ENCODE measurements at places on chromosomes 2 and 18. TPM values are rescaled to one million over a fixed set of nuclear protein-coding genes. Genes with fewer than 3 reads are reported as not detected.

- no peak for DNase-seq
These were observed 1287.8 kb upstream of the TMEFF2 start for GRCh38 chr2:193482557-193482956.

Gene CYRIA
- total RNA-seq, result 25.2 TPM

DNA sequence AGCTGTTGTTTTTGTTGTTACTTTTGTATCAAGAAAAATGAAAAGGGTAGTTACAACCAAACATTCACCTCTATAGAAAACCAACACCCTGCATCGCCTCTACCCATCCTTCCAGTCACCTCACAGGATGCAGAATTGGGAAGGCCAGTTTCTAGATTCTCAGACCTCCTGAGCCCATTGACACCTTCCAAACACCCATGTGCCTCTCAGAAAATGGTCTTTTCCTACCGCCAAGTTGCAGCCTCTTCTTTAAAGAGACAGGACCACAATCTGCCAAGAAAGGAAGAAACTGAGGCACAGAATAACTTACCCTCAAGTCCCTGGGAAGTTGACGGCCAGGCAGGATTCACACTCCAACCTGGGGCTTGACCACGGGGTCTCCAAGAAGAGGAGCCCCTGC is 101.4 kb downstream of the TNS1 start:
- no peak for DNase-seq

Gene DYSF
- total RNA-seq, result 13.6 TPM

- no peak for DNase-seq
These were observed 29.9 kb upstream of the TRIB2 start for GRCh38 chr2:12686708-12687283.

Gene R3HDM1
- 10.8 TPM for total RNA-seq

GRCh38 chr18:63883617-63884016 is 3.9 kb upstream of the SERPINB2 start:
- no peak for DNase-seq

DNA sequence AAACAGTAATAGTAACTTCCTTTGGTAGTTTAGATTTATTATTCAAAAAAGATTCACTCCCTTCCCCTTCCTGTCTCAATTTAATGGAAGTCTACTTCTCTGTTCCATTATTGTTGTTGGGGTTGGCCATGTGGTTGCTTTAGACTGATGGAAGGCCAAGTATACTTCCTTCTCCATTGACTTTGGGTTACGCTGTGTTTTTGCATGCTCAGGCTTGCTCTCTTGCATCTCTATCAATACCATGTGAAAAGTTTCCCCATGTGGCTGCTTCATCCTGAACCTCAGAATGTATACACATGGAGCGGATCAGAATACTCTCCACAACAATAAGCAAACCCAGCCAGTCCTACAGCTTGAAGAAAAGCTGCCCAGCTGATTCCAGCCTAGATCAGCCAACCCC is 20.3 kb downstream of the CFAP210 start:
- DNase-seq, result no peak

All from A172 (cell line).